Activated T-cell treated with anti-CD3 and anti-CD28 coated beads for 48 hours (primary cell): ENCODE measurements at places on chromosomes 4 and X.

DNA sequence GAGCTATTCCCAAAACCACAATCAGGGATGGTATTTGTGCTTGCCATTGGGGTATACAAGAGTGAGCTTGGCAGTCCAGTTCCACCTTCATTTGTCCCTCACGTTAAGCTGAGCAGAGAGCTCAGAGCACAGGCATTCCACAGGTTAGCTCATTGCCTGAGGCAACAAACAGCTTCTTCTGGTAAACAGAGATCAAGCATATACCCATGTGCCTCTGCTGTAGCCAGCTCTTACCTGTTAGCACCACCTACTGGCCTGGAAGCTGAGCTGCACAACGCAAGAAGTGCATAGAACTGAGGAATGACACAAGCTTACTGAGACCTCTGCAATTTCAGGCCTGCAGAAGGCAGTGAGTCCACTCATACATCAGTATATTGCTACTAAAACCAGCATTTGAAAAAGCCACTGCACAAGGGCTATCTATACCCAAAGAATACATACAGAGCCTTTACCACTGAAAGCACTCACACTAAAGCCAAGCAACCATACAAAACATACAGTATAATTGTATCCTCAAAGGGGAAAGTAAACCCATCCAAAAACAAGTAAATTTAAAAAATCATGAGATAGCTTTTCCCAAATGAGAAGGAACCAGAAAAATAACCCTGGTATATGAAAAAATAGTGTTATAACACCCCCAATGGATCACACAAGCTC, 258.3 kb upstream of the GABRA2 start:
- DNase-seq = no peak

DNA sequence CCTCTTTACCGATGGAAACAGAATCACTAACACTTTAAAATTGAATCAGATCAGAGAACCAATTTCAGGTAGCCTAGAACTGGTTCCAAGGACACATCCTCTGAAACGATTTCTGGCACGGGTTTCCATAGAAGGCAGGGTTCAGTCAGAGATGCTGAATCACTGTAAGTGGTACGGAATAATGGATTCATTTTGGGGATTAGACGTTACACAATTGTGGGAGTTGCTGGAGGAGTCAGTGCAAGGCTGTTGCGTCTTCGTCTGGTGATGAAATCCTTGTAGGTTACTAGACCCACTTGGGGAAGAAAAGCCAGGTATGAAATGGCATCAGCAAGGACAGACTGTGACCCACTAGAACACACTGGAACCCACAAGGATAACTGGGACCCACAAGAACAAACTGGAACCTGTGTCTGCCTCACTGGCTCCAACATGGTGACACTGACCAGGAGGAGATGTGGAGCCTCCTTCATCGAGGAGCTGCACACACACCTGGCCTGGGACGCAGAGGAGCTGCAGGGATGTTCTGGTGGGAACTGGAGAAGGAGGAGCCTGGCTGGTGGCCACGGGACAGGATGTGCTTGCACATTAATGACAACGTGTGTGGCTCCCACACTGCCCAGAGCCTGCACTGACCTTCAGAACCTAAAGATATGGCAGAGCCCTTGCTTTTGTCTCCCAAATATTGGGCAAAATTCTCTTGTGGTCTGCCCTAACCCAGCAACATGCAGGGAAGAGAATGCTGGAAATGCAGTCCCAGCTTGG, 105.1 kb downstream of the TRAPPC11 start:
- DNase-seq = no peak

- DNase-seq = no peak
These were observed at the start of gene NLGN3 for GRCh38 chrX:71144651-71145050. Gene NLGN3 (plus strand): TSS chrX:71144841. CDS start chrX:71147750, 2,909 bp downstream.

DNA sequence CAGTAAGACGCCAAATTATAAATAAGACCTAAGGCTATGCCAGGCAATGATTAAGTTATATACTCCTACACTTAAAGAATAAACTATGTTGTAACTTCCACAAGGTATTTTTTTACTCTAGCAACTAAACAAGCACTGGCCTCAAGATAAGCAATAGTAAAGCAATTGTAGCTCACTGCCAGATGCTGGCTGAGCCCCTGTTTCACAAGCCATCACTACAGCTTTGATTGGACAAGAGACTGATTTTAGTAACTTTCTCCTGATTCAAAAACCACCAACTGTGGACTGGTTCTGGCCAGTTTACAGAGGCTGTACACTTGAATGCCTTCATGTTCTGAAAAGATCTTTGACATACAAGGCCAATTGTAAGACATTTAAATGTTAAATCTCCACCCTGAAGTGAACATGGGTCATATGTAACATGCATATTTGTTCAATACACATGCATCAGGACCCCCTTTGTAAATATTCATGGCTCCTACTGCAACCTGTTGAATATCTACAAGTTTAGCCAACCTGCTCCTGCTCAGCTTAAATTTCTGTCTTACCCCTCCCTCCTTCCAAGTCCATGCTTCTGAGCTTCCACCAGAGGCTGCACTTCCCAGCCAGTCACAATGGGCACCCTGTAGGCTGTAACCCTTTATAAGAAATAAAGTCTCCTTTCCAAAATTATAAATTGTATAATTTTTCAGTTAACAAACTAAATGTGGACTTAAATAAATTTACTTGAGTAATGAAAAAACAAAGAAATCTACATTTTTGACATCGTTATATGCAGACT, 423.6 kb downstream of the ANKRD50 start:
- no peak for DNase-seq

DNA sequence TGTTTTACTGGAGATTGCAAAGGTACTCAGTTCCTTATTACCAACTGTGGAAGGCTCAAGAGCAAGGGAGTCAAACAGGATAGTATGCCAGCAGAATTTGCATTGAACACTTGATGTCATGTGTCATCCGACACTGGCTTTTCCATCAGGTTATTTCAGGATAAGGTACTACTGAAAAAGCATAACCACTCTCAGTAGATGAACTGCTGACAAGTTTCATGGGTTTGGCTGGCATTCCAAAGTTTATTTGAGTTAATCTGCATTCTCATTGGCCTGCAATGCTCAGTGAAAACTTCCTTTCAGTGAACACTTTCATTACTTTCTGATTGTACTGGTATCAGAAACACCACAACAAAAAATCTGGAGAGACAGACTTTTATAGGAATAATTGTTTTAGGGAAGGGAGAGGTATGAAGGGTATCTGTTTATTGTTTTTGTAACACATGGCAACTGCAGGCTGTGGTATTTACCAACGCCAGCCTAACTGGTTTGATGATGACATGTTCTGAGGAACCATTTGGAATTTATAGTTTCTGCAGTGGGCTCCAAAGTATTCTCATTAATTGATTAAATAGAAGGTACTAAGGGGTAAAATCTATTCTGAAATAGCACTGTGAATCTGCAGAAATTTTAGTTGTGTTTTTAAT, 345.7 kb upstream of the NR3C2 start:
- no peak for DNase-seq

- no peak for DNase-seq
These were observed 2002.5 kb upstream of the TENM3 start for GRCh38 chr4:180240670-180241069.
